ENCODE measurements at places on chromosomes 12 and 14. TPM values are rescaled to one million over a fixed set of nuclear protein-coding genes. Genes with fewer than 3 reads are reported as not detected.
A peak's percentile ranks its signal among the peaks of the same experiment; 100 is the strongest.

GRCh38 chr12:65810036-65810435 is 14.2 kb upstream of the HMGA2 start:
- H3K27me3 ChIP-seq: no peaks in the 10 kb centered on the region
- no peak overlapping the region for H3K4me3 ChIP-seq
- H3K27ac ChIP-seq: no peak overlapping the region
- no peaks in the 10 kb centered on the region for H3K4me1 ChIP-seq
- no peaks in the 10 kb centered on the region for H3K36me3 ChIP-seq
- peak; percentile 25 for DNase-seq

The PRIMA1 gene
- total RNA-seq: 0.75 TPM

The FRMD6 gene
- 27.1 TPM for total RNA-seq

The LRP1-AS gene
- total RNA-seq: 0.66 TPM

DNA sequence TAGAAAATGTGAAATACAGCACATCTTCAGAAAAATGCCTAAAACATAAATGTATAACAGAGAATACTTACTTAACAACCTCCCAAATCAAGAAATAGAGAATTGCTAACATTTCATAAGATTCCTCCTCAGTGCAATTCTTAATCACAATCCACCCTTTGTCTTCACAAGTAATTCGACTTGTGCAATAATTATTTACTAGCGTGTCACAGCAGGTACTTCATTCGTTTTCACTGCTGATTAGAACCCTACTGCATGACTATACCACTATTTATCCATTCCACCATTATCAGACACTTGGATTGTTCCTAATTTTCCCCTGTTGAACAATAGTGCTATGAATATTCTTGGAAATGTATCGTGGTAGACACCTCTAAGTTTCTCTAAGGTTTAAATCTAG is 64.9 kb upstream of the BBS10 start:
- H3K27me3 ChIP-seq: no peaks in the 10 kb centered on the region
- no peak overlapping the region for H3K4me3 ChIP-seq
- DNase-seq: no peak
- no peak overlapping the region for H3K27ac ChIP-seq
- no peaks in the 10 kb centered on the region for H3K4me1 ChIP-seq
- no peaks in the 10 kb centered on the region for H3K36me3 ChIP-seq

- H3K27ac ChIP-seq: peak overlapping the region; percentile 79
- H3K4me1 ChIP-seq: no peaks in the 10 kb centered on the region
- H3K36me3 ChIP-seq: no peaks in the 10 kb centered on the region
- H3K4me3 ChIP-seq: no peak overlapping the region
- no peak for DNase-seq
- no peaks in the 10 kb centered on the region for H3K27me3 ChIP-seq
These were observed 179.7 kb downstream of the RAD51B start for GRCh38 chr14:67999290-67999689.

DNA sequence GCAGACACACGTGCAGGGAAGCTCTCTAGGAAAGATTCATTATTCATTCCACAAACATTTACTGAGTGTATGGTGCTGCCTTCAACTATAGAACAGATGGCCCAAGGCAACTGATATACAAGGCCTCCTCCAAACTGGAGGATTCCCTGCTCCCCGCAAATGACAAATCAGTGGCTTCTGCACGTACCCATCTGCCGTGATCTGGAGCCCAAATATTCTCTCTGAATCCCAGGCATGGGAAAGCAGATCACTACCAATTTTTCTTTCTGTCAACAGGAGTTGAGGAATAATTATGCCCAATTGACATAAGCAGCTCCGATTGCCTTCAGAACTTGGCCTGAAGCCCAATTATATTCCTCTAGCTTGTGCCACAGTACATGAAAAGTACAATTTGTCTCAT is 174.2 kb upstream of the CCDC196 start:
- no peak overlapping the region for H3K4me3 ChIP-seq
- H3K36me3 ChIP-seq: no peaks in the 10 kb centered on the region
- no peaks in the 10 kb centered on the region for H3K27me3 ChIP-seq
- DNase-seq: no peak

DNA sequence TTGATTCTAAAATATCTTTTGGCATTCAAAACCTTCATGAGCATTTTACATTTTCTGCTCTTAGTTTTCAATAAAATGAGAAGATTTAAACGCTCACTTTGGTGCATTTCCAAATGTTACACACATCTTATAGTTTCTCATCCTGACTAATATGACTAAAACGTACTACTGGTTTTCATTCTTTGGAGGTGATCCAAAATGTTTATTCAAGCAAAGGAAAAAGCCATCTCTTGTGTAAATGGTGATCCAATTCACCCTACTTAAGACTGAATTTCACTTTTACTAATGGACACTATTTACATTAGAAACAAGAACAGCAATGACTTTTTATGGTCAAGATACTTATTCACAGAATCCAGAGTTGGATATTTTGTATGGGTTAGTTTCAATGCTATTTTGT is 86.6 kb downstream of the KITLG start:
- peak; percentile 54 for DNase-seq
- H3K27ac ChIP-seq: no peak overlapping the region
- H3K27me3 ChIP-seq: no peaks in the 10 kb centered on the region
- H3K4me3 ChIP-seq: no peak overlapping the region

DNA sequence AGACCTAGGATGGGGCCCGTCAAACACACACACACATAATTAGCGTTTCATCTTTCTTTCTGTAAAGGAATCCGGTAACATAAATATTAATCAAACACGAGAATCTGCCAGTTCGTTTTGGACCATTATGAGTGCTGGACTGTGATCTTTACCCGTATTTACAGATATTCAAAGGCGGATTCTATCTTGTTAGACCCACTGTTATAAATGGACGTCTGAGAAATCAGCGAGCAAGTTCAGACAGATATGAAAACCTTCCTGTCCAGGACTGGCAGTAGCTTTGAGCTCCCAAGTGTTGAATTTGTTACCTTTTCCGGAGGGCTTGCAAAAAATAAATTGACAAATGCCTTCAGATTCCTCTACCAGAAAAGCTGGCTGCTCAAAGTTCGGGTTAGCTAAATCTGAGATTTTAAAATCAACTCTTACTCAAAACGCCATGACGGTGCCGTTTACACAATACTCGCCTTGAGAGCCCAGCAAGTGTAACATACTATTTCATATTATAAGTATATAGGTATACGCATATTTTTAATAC is 27.6 kb downstream of the BCL11B start:
- no peaks in the 10 kb centered on the region for H3K36me3 ChIP-seq
- peaks cover 49% of the 10 kb centered on the region for H3K4me1 ChIP-seq
- no peak overlapping the region for H3K27ac ChIP-seq
- peaks cover 70% of the 10 kb centered on the region for H3K27me3 ChIP-seq

GRCh38 chr12:95130096-95130495 is 56.7 kb upstream of the NR2C1 start:
- H3K36me3 ChIP-seq: peaks cover 9% of the 10 kb centered on the region
- no peak overlapping the region for H3K4me3 ChIP-seq
- H3K27me3 ChIP-seq: no peaks in the 10 kb centered on the region
- no peak for DNase-seq
- no peaks in the 10 kb centered on the region for H3K4me1 ChIP-seq

GRCh38 chr14:27390155-27390554 is 792.3 kb upstream of the NOVA1 start:
- no peak overlapping the region for H3K4me3 ChIP-seq
- H3K4me1 ChIP-seq: no peaks in the 10 kb centered on the region
- H3K36me3 ChIP-seq: no peaks in the 10 kb centered on the region
- H3K27me3 ChIP-seq: no peaks in the 10 kb centered on the region
- no peak overlapping the region for H3K27ac ChIP-seq
- peak; percentile 5 for DNase-seq

- H3K4me3 ChIP-seq: no peak overlapping the region
- H3K36me3 ChIP-seq: no peaks in the 10 kb centered on the region
- no peak for DNase-seq
- no peaks in the 10 kb centered on the region for H3K27me3 ChIP-seq
- no peaks in the 10 kb centered on the region for H3K4me1 ChIP-seq
- H3K27ac ChIP-seq: no peak overlapping the region
These were observed 136.6 kb upstream of the NEDD1 start for GRCh38 chr12:96770219-96771102.

DNA sequence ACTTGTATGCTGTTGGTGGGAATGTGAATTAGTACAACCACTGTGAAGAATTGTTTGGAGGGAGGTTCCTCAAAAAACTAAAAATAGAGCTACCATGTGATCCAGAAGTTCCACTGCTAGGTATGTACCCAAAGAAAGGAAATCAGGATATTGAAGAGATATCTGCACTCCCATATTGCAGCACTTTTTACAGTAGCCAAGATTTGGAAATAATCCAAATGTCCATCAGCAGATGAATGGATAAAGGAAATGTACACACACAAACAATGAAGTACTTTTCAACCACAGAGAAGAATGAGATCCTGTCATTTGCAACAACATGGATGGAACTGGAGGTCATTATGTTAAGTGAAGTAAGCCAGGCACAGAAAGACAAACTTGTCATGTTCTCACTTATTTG is 25.9 kb downstream of the TIGAR start:
- no peaks in the 10 kb centered on the region for H3K4me1 ChIP-seq
- no peak for DNase-seq
- H3K27me3 ChIP-seq: no peaks in the 10 kb centered on the region
- no peaks in the 10 kb centered on the region for H3K36me3 ChIP-seq

DNA sequence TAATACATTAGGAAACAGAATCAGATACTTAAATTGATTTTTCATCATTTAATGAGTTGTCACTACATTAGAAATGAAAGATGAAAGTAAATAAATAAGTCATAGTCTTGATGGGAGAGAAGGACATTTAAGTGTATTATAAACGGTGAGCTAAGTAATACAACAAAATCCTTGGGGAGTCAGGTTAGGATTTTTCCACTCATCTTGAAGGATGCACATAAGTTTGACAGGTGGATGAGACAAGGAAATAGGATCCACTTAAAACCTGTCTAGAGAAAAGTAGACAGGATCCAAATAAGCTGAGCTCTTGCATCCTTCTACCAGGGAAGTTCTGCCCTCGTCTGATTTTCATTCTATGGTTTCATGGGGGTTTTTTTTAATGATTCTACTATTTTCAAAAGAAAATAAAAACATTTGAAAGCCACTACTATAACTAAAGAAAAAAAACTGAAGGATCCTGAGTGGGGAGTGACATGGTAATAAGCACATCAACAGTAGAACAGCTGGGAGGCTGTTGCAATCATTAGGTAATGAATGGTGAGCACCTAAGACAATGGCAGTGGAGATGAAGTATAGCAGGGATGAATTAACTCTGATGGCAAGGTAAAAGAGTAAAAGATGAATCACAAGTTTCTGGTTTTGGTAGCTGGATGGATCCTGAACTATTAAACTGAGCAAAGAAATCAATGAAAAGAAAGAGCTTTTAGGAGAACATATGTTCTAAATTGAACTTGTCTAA is 17.0 kb downstream of the CEP128 start:
- no peak overlapping the region for H3K27ac ChIP-seq
- no peaks in the 10 kb centered on the region for H3K27me3 ChIP-seq
- H3K36me3 ChIP-seq: no peaks in the 10 kb centered on the region
- DNase-seq: no peak
- H3K4me1 ChIP-seq: peaks cover 6% of the 10 kb centered on the region

GRCh38 chr14:78701246-78701645 is 531.1 kb downstream of the NRXN3 start:
- DNase-seq: no peak
- H3K36me3 ChIP-seq: no peaks in the 10 kb centered on the region
- H3K27ac ChIP-seq: no peak overlapping the region
- no peak overlapping the region for H3K4me3 ChIP-seq
- no peaks in the 10 kb centered on the region for H3K4me1 ChIP-seq

GRCh38 chr14:30998100-30998706 is 27.2 kb upstream of the AP4S1 start:
- no peaks in the 10 kb centered on the region for H3K36me3 ChIP-seq
- H3K4me3 ChIP-seq: no peak overlapping the region
- DNase-seq: no peak
- H3K27ac ChIP-seq: no peak overlapping the region

The SYCP3 gene
- 0.13 TPM for total RNA-seq

GRCh38 chr12:130482448-130482847 is 144.8 kb downstream of the PIWIL1 start:
- no peak for DNase-seq
- no peak overlapping the region for H3K4me3 ChIP-seq
- peaks cover 19% of the 10 kb centered on the region for H3K4me1 ChIP-seq
- peaks cover 15% of the 10 kb centered on the region for H3K27me3 ChIP-seq

- H3K4me1 ChIP-seq: no peaks in the 10 kb centered on the region
- no peaks in the 10 kb centered on the region for H3K36me3 ChIP-seq
- no peak overlapping the region for H3K4me3 ChIP-seq
- DNase-seq: no peak
These were observed 192.6 kb upstream of the LHX5 start for GRCh38 chr12:113664224-113664681.

GRCh38 chr14:55190906-55191202 is 531 bp downstream of the DLGAP5 start:
- peak overlapping the region; percentile 9 for H3K27ac ChIP-seq
- peak; percentile 25 for DNase-seq
- H3K36me3 ChIP-seq: no peaks in the 10 kb centered on the region
- peaks cover 8% of the 10 kb centered on the region for H3K4me1 ChIP-seq
- H3K27me3 ChIP-seq: no peaks in the 10 kb centered on the region

The PTPN6 gene
- total RNA-seq: 5.8 TPM

GRCh38 chr12:92176646-92177045 is 31.0 kb upstream of the BTG1 start:
- no peaks in the 10 kb centered on the region for H3K27me3 ChIP-seq
- H3K4me1 ChIP-seq: peaks cover 2% of the 10 kb centered on the region
- no peak for DNase-seq
- H3K36me3 ChIP-seq: no peaks in the 10 kb centered on the region

DNA sequence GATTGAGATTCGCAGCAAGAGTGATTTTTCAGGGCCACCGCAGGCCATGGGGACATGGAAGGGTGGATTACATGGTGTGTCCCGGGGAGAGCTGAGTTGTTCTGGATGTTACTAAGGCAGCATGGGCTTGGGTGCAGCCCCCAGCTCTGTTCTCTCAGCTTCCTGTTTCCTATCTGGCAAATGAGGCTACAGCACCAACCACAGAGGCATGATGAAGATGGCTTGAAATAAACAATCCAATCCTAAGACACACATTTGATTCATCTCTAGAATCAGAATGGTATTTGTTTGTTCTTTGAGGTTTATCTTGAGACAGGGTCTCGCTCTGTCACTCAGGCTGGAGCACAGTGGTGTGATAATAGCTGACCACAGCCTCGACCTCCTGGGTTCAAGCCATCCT is 21.6 kb downstream of the GLTP start:
- peaks cover 53% of the 10 kb centered on the region for H3K36me3 ChIP-seq
- H3K27ac ChIP-seq: no peak overlapping the region

GRCh38 chr12:45725631-45726602 is 3.6 kb upstream of the ARID2 start:
- peaks cover 2% of the 10 kb centered on the region for H3K4me1 ChIP-seq
- H3K4me3 ChIP-seq: peak overlapping the region; percentile 96
- no peaks in the 10 kb centered on the region for H3K27me3 ChIP-seq
- peaks cover 3% of the 10 kb centered on the region for H3K36me3 ChIP-seq
- peak overlapping the region; percentile 99 for H3K27ac ChIP-seq

All from muscle of leg (tissue), 16 donors.